ENCODE measurements at places on chromosomes 7 and 10.

- DNase-seq, result no peak
Measured at GRCh38 chr7:79949778-79950177, 184.9 kb upstream of the GNAI1 start.

DNA sequence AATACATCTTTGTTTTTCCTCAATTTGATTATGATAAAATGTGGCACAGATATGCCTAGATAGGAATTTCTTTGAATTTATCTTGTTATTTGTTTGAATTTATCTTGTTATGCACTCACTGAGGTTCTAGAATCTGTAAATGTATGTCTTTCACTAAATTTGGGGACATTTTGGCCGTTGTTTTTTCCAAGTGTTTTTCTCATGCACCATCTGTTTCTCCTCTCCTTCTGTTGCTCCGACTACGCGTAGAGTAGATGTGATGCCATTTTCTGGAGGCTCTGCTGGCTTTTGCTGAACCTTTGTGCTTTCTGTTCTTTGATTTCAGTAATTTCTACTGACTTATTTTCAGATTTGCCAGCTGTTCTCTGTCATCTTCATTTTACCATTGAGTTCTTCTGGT is 101.9 kb downstream of the INPP5A start:
- DNase-seq, result no peak

- no peak for DNase-seq
Measured at GRCh38 chr10:59006511-59007306, 169.7 kb upstream of the PHYHIPL start.

GRCh38 chr7:66768865-66769832 is 28.6 kb downstream of the RABGEF1 start:
- DNase-seq, result no peak

DNA sequence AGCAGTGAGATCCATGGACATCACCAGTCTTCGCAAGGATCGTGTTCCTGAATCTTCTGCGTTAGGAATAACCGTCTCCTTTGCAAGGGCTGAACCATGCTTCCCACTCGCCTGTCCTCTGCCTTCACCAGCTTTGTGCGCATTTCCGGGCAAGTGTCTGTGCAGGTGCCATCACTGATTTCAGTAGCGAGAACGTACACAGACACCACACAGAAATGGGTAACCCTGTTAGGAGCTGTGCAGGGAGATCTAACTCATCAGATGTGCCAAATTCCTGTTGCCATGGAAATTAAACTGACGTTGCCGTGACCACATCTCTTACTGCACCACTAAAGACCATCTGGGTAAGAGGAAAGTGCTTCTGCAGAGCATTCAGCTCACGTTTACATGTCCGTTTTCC is 146.3 kb downstream of the DIP2C start:
- DNase-seq, result no peak

GRCh38 chr10:98382691-98383101 is 32.3 kb downstream of the PYROXD2 start:
- DNase-seq, result no peak

DNA sequence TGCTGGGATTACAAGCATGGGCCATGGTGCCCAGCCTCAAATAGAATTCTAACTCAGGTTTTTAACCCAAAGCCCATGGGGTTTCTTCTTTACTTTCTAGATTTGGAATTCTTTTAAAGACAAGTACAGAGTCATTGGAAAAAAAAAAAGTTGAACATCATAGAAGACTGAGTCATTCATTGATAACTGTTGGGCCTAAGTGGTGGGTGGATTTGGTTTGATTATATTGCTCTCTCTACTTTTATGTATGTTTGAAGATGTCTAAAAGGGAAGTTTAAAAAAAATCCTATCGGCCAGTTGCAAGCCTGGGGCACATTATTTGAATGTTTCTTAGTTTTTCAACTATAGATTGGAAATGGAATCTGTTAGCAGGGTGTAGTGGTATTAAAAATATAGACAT is 49.7 kb downstream of the INPP5F start:
- DNase-seq, result no peak

GRCh38 chr7:89339748-89340147 is 544.2 kb upstream of the TEX47 start:
- no peak for DNase-seq

DNA sequence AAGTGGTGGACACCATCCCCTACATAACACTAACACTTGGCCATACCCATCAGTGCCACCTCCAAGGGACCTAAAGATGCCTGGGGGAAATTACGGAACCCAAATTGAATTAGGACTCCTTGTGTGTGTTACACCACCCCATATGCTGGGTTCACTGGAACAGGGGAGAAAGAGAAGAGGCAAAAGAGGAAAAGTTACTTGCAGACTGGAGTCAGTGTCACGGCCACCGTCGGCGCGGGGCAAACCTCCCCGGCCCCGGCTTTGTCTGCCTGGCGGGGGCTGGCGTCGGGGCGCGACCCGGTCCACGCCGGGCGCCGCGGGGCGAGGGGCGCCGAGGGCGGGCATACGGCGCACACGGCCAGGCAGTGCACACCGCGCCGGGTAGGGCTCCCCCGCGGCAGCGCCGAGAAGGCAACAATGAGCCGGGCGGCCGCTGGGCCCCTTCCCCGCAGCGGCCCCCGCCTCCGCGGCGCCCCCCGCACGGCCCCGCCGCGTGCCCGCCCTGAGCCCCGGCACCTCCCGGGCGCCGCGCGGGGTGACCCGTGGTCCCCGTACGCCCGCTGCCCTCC is 171.1 kb downstream of the FAM107B start:
- DNase-seq, result no peak

GRCh38 chr7:151384776-151385625 is 24.8 kb downstream of the WDR86 start:
- no peak for DNase-seq

DNA sequence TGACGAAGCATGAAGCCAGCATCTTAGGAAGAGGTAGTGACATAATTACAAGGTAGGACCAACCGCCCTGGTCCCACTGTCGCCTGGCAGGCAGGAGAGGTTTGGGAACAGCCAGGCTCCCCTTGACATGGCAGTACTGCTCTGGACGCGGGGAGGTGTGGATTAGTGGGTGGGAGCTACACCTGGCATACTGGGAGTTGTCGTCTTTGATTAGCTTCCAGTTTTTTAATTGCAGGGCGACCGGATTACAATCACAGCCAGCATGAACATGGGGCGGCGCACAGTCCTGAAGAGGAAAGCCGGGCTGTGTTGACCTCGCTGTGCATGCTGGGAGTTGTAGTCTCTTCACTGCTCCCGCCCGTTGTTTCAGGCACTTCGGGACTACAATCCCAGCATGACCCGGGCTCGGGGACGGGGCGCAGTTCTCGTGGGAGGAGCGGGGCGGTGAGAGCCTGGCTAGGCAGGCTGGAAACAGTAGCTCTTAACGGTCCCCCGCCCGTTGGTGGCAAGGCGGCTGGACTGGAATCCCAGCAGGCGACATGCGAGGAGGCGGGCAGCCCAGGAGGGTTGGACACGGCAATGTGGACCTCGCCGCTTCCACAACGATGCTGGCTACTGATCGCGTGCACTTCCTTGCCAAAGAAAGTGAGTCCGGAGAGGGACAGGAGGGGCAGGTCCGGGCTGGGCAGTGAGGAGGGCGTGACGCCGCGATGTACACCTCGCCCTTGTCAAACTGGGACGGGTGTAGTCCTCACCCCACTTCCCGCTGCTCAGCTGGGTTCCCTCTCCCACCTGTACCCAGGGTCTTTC is 98.0 kb upstream of the ZNF722 start:
- DNase-seq, result no peak

GRCh38 chr10:103197174-103197573 is 4.1 kb upstream of the NT5C2 start:
- DNase-seq, result no peak

DNA sequence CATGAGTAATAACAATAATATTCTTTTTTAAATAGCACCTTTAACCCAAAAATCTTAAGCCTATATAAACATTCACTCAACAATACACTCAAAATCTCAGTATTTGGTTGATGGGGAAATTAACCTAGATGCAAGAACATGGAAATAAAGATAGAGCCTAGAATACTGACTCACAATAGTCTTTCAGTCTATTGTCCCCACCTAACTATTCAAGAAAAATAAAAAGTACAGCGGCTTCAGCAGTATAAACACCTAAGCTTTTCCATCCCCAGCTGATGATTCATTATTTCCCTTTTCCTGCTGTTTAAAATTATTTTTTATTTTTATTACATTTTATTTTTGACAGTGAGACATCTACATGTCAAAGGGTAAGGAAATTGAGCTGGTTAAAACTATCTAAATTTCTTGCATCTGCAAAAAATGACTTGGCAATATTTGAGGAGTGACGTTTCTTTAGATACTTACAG is 201.4 kb downstream of the FZD1 start:
- DNase-seq, result no peak

GRCh38 chr10:49318755-49319154 is 19.8 kb downstream of the C10orf71 start:
- DNase-seq, result no peak

GRCh38 chr10:4736608-4737007 is 89.4 kb upstream of the AKR1E2 start:
- no peak for DNase-seq

GRCh38 chr7:91912494-91912893 is 28.2 kb upstream of the AKAP9 start:
- no peak for DNase-seq

DNA sequence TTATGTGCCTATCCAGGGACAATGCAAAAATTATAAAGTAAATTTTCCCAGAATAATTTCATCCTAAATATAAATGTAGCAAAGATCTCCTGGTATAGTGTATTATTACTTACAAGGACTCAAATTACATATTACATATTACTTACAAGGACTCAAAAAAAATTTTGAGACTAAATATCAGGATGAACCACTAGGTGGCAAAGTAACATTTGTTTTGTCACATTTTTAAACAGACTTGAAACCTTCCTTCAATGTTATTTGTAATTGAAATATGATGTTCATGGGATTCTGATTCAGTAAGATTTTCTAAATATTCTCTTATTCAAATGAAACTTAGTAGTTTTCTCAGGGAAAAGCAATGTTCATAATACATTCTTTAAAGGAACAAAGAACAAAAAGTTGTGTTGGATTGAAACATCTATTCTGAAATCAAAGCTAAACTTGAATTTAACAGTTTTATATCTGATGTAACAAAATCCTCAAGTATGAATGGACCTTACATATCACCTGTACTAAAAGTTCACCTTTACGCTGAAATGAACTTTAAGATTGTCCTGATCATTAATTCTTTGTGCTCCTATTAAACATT is 74.3 kb upstream of the GNAI1 start:
- DNase-seq, result peak; percentile 3

DNA sequence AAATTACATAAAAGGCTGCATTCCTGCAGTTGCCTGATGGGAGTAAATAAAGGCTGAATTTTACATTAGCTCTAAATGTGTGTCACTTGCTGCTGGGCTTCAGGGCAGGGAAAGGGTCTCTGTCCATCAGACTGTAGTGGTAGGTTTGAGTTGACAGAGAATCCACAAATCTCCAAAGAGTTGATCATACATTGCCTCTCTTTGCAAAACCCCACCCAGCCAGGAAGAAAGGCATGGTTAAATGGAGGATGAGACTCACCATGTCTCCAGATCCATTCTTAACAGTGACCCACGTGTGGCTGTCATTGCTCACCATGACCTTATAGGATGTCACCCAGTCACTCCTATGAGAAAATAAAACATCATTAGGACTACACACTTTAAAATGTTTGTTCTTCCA is 92.8 kb downstream of the CPXM2 start:
- no peak for DNase-seq

DNA sequence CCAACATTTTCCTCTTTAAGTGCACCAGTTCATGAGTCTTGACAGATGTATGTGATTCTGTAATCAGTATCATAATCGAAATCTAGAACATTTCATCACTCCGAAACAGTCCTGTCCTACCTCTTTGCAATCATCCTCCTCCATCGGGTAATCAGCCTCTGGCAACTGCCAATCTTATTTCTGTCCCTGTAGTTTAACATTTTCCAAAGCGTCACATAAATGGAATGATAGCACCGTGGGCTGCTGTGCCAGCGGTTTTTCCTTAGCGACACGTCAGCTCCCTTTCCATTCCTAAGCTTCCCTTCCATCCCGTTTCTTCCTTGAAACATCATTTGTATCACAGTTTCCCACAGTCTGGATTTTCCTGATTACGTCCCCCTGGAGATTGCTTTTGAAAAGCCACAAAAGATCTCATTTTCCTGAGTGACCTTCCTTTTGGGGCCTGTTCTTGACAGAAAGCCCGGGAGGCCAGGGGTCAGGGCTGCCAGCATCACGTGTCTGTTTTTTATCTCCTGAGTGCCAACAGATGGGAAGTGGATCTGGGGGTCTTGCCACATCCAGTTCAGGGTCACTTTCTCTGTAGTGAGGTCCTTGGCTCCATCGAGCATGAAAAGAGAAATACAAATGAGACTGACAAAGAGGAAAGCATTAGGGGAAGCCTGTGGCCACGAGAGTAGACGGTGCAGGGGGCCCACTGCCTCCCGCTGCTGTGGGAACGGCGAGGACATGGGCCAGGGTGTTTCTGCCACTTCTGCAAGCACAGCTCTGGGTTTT is 31.6 kb downstream of the TMEM120A start:
- no peak for DNase-seq

DNA sequence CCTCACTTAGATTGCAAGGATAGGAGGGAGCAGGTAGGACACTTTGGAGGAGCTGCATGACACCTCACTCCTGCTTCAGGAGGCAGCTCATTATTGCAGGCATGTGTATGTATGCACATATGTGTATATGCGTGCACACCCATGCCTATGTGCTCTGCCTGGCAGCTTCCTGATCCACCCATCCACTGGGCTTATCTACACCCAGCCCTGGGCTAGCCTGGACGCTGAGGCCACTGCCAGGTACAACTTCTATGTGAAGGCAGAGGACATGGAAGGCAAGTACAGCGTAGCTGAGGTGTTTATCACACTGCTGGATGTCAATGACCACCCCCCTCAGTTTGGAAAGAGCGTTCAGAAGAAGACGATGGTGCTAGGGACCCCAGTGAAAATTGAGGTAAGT is 13.3 kb downstream of the LRIT2 start:
- DNase-seq, result no peak

All from iPS DF 19.7 (cell line).